EH (cell line): ENCODE measurements at places on chromosomes 1 and 21.
A peak's percentile ranks its signal among the peaks of the same experiment; 100 is the strongest.

DNA sequence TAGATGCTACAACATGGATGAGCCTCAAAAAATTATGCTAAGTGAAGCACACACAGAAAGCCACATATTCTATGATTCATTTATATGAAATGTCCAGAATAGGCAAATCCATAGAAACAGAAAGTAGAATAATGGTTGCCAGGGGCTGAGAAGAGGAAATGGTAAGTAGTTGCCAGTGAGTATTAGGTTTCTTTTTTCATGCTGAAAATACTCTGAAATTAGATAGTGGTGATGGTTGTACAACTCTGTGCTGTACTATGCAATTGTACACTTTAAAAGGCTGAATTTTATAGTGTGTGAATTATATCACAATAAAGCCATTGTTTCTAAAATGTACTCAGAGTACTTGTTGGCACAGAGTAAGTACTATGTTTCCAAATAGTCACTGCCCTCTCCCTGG, 15.5 kb upstream of the GFI1 start:
- peak; percentile 68 for DNase-seq

- peak; percentile 27 for DNase-seq
These were observed 47.6 kb downstream of the ACP6 start for GRCh38 chr1:147622731-147623130.

DNA sequence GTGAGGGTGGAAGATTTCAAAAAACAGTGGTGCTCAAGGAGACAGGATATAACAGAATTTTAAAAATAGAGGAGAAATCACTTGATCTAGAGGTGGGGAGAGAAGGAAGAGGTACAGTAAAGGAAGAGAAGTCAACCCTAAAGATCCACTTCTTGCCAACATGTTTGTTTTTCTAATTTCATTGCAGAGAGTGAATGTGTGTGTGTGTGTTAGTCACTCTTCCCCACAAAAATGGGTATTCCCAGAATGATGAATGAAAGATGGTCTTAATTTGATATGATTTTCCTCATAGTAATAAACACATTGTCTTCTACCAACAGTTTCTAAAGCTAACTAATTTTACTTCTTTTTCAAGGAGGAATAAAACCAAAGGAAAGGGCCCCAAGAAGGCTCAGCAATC, 74.2 kb upstream of the NGF start:
- peak; percentile 66 for DNase-seq

GRCh38 chr1:45589861-45590260, 6.0 kb downstream of the NASP start:
- no peak for DNase-seq

GRCh38 chr21:41290106-41290799, 26.3 kb upstream of the FAM3B start:
- no peak for DNase-seq

- DNase-seq, result no peak
These were observed 35.0 kb upstream of the ID3 start for GRCh38 chr1:23594149-23594907.

DNA sequence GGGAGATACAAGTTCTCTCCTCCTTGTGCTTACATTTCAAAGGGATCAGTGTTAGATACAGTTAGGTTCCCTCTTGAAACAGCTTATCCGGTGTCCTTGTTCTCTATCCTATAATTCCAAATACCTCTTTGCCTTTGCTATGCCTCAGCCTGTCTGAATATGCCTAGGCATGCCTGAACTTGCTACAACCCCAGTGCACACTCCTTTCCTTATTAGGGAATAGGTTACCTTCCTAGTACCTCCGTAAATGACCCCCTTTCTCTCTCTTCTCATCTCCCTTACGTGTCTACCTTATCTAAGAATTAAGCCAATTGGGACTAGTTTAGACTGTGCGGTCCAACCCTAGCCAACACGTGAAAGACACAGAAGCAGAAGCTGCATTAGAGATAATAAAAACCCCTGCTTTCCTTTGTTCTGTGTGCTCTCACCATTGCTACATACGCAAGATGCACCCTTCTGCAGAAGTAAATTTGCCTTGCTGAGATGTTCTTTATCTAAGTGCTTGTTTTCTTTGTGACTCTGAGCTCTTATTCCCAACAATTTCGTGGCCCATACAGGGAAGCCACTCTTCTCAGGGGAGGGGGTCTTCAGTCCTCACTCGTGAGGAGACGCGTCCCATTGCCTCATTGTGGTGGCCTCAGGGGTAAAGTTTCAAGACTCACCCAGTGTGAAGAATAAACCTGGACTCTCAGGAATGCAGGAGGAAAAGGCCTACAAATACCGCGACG, 802.1 kb downstream of the PLA2G4A start:
- DNase-seq, result no peak

- DNase-seq, result no peak
These were observed 364.9 kb downstream of the MATN1 start for GRCh38 chr1:30358500-30358899.

GRCh38 chr1:244496186-244496585, 35.1 kb downstream of the CATSPERE start:
- DNase-seq, result no peak

DNA sequence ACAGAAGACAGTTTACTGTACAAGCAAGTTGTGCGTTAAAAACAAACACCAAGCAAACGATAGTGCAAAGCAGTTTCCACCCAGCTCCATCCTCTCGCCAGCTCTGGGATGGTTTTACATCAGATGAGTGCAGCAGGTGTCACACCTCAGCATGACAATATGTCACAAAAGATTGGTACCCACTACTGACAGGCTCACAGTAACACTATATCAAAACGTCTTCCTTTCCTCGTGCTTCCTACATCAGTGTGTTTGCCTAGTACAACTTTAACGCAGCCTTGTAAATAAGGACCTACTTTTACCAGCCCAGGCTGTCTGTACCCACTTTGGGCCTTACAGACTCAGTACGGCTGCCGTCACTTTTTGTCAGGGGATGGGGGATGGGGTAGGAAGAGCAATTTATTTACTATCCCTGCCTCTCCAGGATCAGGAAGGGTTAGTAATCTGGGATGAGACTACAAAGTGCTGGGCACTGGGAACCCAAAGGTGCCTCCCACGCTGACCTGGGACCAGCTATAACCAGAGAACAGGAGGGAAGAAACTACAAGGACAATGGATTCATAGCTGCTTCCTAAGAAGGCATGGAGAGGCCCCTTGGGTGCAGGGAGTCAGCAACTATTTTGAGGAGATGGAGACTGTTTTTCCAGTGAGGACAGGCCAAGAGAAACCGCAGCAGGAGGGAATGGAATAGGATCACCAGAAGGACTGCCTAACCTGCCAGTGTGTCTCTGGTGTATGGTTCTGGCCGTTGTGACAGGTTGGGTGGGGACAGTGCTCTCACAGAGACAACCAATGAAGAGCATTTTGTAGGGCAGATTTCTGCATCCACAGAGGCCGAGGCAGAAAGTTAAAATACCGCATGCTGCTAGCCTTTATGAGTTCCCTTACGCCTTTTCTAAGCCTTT, 30.2 kb downstream of the RUNX3 start:
- no peak for DNase-seq

GRCh38 chr21:44914176-44914874, 6.4 kb downstream of the ITGB2 start:
- DNase-seq, result no peak

- peak; percentile 37 for DNase-seq
These were observed 38.8 kb downstream of the HEATR1 start for GRCh38 chr1:236565530-236565929.

DNA sequence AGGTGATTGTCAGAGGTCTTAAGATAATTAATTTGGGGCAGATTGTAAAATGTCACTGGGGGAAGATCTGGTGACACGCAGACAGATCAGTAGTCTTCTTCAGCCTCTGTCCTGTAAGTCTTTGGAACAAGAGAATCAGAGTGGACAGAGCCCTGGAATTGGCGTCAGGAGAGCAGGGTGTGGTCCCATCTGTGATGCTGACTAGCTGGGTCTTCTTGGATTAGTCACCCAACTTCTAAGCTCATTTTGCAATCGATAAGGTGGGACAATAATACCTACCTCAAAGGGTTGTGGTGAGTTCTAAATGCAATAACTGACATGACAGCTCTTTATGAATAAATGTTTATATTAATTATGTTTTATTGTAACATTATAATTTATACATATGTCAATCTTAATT, 4.8 kb downstream of the FASLG start:
- DNase-seq, result no peak

DNA sequence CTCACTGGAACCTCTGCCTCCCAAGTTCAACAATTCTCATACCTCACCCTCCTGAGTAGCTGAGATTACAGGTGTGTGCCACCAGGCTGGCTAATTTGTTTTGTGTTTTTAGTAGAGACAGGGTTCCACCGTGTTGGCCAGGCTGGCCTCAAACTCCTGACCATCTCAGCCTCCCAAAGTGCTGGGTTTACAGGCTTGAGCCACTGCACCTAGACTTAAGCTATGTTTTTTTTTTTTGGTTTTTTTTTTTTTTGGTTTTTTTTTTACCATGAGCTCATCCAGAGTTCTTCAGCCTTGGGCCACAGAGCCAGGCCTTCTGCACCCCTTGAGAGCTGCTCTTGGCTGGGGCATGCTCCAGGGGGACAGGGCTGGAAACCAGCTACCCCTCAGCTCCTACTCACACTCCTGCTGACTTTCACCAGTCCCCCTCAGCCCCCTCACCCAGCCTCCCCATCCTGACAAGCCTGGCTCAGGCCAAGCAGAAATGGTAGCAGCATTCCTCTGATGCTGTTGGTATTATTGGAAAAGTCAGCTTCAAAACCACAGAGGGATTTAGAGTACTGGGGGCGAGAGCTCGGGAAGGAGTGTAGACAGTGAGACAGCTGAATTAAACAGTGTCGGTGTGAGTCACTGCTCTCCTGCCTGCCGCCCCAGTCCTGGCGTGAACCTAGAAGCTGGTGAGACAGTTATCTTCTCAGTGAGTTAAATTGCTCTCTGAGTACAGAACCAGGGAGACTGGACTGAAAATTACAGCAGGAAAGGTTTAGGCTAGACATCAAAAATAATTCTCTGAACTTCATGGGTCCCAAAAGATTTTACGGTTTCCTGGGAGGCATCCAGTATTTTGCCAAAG, 63.7 kb downstream of the NAV1 start:
- peak; percentile 97 for DNase-seq
